ENCODE measurements at places on chromosomes 7 and 10.

DNA sequence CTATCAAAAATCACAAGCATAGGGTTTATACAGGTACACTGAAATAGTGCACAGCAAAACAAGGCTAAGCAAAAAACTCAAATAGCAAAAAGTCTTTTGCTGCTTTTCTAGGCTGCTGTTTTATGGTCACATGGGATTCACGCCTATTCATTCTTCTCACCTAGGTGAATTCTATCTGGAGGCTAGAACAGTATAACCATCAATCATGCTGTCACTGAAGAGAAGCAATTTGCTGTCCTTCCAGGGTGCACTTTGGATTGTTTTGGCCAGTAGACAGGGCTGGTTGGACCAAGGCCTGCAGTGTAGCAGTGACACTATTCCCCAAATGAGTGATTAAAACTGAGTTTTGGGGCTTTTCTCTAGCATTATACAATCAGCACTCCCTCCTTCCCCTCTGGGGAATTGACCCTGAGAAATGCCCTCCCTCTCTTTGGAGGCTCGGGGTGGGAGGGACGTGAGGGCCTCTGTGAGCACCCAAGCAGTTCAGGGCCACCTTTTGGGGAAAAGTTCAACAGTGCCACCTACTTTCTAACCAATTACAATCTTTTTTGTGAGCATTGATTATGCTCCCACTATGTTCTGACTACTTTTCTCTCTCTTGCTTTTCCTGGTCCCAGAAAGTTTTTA lies 16.2 kb upstream of the SND1 start:
- DNase-seq, result no peak

DNA sequence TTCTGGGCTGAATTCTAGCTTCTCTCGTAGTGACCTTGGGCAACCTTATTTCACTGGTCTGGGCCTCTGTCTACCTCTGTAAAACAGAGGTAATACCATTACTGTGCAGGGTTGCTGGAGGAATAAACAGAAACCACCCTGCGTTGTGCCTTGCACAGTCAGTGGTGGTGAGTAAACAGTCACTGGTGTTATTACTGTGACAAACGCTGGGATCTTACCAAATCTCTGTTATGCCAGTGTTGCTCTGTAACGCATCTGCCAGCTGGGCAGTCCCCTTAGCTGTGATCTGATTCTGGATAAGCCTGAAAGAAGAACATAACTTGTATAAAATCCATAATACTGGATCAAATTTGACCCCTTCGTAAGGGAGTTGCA lies 49.4 kb downstream of the NOD1 start:
- no peak for DNase-seq

GRCh38 chr7:24959735-24960485 lies 20.1 kb downstream of the OSBPL3 start:
- no peak for DNase-seq

DNA sequence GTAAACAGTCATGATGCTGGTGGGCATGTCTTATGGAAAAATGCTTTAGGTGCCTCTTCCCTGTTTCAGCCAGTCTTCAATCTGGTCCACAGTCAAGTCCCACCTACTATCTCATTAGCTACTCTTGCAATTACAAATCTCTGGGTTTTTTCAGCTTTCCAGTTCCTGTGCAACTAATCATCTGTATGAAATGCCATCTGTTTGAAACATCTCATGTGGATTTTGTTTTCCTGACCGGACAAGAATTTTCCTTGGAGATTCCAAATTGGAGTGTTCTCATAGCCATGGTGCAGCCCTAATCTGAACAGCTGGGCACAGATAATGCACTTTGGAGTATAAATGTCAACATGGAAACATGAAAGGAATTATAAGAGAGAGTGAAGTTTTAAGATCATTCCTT lies 41.3 kb upstream of the CALN1 start:
- DNase-seq, result no peak

DNA sequence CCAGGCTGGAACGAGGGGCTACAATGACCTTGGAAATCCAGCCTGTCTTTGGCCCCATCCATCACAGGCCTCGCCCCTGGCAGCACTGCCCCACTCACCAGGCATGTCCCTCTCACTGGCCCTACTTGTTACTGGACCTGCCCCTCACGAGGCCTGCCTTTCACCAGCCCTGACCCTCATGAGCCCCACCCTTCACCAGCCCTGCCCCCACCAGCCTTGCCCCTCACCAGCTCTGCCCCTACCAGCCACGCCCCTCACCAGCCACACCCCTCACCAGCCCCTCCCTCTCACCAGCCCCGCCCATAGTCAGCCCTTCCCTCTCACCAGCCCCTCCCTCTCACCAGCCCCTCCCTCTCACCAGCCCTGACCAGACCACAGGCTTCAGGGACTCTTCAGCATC lies 57.8 kb downstream of the COL26A1 start:
- DNase-seq, result no peak

DNA sequence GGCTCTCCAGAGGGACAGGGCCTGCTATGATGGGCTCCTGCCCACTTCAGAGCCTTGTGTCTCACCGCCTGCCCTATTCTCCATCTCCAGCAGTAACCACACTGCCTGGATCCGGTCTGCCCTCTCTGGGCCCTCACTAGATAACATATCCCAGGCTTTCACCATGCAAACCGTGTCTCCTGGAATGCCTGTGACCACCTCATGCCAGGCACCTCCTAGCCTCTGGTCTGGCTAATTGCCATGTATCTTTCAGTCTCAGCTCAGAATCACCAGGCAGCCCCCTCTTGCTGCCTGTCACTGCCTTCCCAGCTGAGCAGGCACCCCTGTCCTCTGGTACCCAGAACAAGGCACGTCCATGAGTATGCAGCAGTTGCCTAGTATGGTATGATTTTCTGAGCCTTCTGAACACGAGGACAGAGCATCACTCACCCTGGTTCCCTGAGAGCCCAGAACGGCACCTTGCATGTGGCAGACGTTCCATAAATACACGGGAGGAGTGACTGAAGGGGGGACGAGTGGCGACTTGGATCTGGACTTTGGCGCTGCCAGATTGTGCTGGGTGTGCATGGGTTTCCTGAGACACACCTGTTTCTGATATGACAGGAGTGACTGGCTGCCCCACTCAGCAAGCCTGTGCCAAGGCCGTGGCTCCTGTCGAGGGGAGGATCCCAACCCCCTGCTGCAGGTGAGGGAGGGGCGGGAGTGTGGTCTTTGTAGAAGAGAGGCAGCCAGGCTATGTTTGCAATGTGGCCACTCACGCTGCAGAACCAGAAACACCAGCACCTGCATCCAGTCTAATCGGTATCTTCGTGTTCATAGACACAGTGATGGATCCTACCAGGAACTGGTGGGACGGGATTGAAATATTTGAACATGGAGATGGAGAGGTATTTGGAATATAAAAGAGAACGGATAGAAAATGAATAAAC lies 95.2 kb downstream of the VOPP1 start:
- no peak for DNase-seq

DNA sequence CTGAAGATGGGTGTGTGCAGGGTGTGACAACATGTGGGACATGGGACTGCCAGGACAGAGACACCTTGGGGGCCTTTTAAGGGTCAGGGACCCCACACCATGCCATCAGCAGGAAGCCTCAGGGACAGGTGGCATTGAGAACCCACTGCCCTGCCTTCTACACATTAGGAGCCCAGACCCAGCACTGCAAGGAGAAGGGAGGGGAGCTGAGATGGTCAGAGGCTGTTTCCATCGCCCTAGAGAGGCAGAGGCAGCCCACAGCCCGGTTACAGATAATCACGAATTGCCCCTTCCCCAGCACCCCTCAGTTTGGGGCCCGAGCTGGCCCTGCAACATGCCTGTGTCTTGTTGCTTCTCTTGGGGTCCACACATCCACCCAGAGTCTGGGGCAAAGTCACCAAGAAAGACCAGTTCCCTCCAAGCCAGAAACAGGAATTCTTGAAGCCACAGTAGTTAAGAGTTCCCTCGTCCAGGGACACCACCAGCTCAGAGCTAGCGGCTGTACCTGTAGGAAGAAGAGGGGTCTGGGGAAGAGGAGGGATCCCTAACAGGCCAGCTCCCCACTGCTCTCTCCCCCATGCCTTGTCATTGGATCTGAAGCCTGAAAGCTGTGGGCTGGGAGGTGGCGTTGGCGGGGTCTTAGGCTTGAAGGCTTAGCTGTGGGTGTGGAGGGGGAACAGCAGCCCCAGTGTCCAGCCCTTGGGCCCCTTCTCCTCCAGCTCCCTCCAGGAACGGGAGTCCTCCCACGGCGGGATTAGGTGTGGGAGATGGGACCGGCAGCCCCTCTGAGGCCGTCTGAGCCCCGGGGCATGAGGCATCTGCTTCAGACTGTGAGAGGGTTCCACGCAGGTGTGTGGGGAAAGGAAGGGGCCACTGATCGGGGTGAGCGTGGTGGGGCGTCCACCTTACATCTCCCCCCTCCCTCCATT lies 44.8 kb upstream of the ELFN1 start:
- no peak for DNase-seq

GRCh38 chr7:136969761-136970160 lies 101.3 kb downstream of the CHRM2 start:
- DNase-seq, result no peak

GRCh38 chr7:107696330-107696946 lies 35.8 kb downstream of the SLC26A4 start:
- no peak for DNase-seq
